ENCODE measurements at places on chromosomes 3 and 15.

DNA sequence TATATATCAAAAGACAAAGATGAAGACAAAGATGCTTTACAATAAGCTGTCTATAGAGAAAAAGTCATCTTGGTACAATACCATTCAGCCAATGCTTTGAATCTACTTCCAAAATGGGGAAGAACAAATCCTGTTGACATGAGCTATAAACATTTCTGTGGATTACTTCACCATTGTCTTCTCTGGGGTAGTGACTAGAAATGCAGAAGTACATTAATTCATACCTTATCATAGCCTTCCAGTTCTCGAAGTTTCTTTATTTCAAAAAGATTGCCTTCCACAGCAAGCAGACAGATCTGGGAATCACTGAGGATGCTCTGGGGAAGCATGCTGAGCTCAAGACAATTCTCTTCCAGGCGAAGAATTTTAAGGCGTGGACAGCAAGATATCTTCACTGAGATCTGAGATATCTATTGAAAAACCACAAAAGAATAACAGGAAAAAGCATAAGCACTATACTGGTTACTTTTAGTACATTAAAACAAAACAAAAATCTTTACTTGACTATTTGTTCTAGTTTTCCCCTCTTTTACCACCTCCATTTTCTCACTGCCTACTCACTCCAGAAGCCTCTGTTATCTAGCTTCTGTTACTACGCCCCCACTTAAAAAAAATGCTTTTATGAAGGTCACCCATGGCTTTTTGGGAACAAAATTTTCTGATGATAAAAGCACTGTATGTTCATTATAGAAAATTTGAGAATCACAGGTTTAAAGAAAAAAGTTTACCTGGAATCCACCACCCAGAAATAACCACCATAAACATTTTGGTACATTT lies 3.6 kb downstream of the LRRC57 start:
- DNase-seq, result no peak

- no peak for DNase-seq
Observed at GRCh38 chr15:78056714-78057269, 20.7 kb downstream of the TBC1D2B start.

GRCh38 chr3:163422671-163423070 lies 1655.6 kb downstream of the SI start:
- DNase-seq, result no peak

GRCh38 chr3:8095724-8096123 lies 405.9 kb upstream of the LMCD1 start:
- no peak for DNase-seq

DNA sequence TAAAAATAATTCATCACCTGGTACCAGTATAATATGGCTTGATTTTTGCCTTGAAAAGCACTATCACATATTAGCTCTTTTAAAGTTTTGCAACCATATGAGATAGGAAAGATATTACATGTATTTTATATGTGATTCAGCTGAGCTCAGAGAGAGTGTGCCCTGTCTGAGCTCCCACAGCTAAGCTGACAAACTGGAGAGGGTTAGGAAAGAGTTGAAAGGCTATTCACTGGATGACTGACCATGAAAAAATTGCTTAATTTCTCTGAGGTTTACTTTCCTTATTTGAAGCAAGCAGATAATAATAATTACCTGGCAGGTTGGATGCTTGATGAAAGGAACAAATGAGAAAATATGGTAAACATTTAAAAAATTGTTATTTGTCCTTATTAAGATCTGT lies 97.4 kb upstream of the CCDC80 start:
- no peak for DNase-seq

- DNase-seq, result no peak
Observed at GRCh38 chr15:39580485-39581241, at the start of gene THBS1. THBS1 (plus strand) TSS chr15:39581079; CDS start chr15:39581858, 779 bp downstream.

DNA sequence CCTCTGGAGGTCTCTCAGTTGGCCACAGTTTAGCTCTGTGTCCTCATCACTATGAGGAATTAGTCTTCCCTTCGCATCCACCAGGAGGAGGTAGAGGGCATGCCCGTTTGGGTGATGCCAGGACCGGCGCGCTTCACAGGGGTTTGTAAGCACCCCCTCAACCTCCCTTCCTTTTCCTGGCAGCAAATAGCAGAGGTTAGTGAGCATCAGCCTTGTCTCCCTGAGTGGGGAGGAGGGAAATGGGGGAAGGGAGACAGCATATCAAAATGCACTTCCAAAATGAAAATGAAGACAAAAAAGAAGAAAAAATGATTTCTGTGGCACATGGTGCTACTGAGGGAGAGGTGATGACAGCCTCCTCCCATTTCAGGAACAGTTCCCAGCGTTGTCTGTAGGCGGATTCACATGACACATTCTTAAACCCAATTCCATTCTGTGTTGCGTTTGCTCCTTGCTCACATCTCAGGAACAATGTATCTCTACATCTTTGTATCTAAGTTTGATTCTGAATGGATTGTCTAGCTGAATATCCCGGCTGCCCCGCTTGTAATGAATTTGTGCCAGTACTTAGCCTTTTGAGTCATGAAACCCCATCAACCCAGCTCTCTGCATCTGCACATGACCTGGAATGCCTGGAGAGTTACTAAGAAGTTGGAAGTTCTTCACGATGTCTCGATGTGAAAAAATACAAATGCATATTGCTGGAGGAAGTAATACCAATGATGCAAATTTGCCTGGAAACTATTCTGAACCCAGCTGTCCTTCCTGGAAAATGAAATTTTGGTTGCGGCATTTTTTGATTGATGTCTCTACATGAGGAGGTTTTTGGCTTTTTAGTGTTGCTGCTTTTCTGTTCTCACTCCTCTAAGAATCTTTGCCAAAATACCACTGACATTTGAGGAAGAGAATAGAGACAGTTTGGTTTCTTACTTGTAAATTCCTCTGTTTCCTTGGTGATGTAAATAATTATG lies 45.2 kb downstream of the TYRO3 start:
- DNase-seq, result no peak

- no peak for DNase-seq
Observed at GRCh38 chr3:149809699-149810098, 3.3 kb upstream of the RNF13 start.

DNA sequence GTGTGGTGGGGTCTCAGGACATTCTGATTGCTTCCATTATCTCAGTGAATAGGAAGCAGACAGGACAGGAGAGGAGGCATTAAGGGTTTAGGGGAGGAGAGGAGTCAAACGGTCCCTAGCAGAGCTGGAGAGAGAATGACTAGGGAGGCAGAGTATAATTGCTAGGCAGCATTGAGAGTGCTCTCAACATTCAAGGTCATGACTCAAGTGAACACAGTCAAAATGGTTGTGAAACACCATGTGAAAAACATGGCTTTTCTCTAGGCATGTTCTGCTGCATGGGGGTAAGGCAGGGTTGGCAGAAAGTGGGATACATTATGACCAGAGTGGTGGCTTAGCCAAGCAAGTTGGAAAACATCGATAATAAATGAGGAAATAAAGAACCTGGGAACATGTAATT lies 19.5 kb upstream of the HRH1 start:
- DNase-seq, result no peak

GRCh38 chr3:168870892-168871291 lies 775.2 kb upstream of the GOLIM4 start:
- DNase-seq, result no peak

GRCh38 chr3:179376474-179376873 lies 29.0 kb downstream of the MFN1 start:
- no peak for DNase-seq

- DNase-seq, result no peak
Observed at GRCh38 chr3:8567784-8568575, 66.4 kb downstream of the LMCD1 start.

GRCh38 chr3:62559831-62560445 lies 186.6 kb upstream of the FEZF2 start:
- no peak for DNase-seq

- no peak for DNase-seq
Observed at GRCh38 chr3:6567241-6567640, 293.7 kb upstream of the GRM7 start.

DNA sequence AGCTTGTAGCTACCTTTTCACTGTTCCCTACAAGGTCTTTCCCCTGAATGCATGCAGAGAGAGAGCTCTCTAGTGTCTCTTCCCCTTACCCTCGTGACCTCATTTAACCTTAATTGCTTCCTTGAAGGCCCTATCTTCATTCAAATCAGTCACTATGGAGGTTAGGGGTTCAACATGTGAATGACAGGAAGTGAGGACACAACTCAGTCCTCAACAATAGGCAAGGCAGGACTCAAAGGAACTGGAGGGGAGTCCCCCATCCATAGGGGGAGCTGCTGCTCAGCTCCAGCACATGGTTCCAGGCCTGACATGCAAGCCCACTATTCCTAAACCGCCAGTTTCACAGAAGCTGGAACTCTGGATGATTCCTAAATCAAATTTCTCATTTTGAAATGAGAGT lies 33.8 kb upstream of the GYG1 start:
- DNase-seq, result no peak

DNA sequence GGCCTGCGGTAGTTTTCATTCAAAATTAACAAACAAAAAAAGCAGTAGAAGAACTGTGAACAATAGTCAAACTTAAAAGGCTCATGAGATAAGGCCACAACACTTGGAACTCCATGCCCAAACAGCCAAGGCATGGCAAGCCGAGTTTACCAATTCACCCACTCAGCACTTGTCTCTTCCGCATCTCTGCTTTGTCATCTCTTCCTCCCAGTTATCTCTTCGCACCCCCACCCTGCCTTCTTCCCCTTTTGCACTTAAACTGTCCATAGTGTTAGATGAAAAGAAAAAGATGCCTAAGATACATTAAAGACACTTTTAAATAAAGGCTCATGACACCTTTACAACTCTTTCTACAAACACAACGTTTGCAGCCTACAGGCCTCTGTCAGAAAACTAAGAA lies 11.1 kb downstream of the TLE3 start:
- no peak for DNase-seq

DNA sequence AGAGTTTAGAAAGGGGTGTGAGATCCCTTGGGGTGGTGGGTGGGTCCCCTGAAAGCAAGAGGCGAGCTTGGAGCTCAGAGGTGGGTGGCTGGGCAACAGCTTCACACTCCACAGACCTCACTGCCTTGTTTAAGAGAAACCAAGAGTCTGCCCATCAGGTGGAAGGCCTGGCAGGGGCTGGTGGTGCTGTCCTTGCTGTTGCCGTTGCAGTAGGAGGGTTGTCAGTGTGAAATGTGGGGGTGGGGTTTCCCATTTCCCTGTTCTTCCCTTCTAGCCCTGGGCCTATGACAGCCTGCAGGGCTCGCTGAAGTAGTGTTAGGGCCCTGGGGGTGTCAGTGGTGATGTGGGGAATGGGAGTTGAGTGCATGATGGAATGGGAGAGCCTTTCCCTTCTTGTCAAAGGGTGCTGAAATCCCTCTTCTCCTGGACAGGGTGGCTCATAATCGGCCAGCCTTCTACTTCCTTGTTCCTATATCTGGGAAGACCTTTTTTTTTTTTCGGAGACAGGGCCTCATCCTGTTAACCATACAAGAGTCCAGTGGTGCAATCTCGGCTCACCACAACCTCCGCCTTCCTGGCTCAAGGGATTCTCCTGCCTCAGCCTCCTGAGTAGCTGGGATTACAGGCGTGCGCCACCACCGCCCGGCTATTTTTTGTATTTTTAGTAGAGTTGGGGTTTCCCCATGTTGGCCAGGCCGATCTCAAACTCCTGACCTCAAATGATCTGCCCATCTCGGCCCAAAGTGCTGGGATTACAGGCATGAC lies 4.3 kb downstream of the PLEKHO2 start:
- DNase-seq, result no peak

DNA sequence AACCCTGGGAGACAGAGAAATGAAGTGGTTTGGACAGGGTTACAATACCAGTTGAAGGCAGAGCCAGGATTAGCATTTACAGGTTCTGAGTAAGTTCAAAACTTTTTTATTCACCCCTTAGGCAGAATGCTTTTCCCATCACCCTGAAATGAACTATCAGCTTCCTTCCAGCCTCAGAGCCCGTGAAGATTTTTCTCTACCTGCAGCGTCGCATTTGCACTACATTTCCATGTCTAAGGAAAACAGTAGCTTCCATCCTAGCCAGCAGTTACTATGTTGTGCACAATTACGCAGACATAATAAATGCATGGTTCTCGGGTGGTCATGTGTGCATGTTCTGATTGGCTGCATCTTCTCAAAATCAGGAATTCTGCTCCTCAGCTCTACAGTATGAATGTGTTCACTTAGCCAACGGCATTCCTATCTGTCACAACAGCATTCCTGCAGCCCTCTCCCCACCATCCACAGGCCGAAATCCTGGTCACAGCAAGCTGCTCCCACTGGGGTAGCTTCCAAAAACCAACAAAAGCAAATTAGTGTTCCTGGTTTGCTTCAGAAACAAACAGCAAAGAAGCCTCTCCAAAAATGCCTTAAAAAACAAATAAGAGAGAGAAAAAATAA lies 510.8 kb upstream of the SEMA6D start:
- no peak for DNase-seq

DNA sequence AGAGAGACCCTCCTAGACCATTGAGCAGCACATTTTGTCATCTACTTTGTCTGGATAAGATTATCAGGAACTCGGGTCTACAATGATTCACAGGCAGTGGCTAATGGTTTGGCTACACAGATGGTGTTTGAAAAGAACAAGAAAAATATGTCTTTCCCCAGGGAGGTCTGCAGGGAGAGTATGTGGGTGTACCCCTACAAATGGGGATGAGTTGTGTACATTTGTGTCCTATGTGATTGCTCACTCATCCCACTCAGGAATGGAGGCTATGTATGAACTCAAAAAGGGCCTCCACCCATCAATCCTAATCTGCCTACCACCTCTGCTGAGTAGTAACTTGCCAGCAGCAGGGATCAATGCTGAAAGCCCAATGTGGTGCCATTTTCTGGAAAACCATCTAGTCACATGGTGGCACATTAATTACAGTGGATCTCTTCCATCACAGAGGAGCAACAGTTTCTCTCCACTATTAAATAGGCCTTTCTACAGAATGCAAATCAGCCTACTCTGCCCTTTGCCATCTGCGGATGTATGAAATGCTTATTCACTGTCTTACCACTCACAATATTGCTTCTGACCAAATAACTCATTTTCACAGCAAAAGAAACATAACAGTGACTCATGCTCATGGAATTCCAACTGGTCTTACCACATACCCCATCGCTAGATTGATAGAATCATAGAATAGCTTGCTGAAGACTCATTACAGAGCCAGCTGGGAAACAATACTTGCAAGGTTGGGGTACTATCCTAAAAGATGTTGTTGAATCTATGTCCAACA lies 48.3 kb upstream of the TRIM42 start:
- DNase-seq, result no peak

DNA sequence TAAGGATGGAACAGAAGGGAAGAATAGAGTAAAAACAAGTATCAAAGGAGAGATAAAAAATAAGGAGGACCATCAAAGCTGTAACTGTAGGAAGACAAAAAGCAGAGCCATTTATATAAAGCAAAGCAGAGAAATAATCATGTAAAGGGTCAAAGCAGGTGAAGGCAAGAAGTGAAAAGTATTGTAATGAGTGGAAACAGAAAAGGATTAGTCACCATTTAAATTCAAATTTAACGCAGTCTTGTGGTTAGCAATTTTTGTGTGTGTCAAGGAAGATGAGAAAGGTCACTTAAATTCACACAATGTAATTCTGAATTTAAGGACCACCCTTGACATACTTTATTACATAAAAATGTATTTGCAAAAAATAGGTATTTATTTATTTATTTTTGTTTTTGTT lies 567.8 kb downstream of the ROBO1 start:
- DNase-seq, result no peak

- no peak for DNase-seq
Observed at GRCh38 chr3:23654571-23654970, 151.2 kb upstream of the UBE2E1 start.
